ENCODE measurements at places on chromosomes 12 and 14. TPM values are rescaled to one million over a fixed set of nuclear protein-coding genes. Genes with fewer than 3 reads are reported as not detected.

The SCN8A gene
- total RNA-seq, result 4.3 TPM

The RNASE1 gene
- total RNA-seq, result not detected

The PLBD1 gene
- not detected for total RNA-seq

The KRT6C gene
- not detected for total RNA-seq

The PLEKHG7 gene
- not detected for total RNA-seq

The DHRS4L2 gene
- 4.9 TPM for total RNA-seq

The ZNF10 gene
- total RNA-seq, result 0.25 TPM

The MMP19 gene
- 9.8 TPM for total RNA-seq

DNA sequence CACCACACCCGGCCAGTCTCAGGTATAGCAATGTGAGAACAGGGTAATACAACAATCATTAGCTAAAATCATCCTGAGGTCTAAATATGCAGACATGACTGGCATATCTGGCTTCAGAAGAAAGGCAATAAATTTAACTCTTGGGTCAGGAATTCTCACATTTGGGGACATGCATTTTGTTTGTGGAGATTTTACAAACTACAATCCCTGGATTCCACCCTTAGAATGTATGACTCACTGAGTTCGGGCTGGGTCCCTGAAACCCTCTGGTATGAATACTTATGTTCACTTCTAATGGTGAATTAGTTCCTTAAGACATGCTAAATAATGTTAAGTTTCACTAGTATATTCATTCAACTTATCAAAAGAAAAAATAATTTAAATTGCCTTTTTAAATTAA lies 98.9 kb upstream of the HMGA2 start:
- no peak overlapping the region for H3K4me3 ChIP-seq
- H3K27me3 ChIP-seq, result no peaks in the 10 kb centered on the region
- peak; percentile 95 for DNase-seq
- peaks cover 38% of the 10 kb centered on the region for H3K36me3 ChIP-seq
- peak overlapping the region; percentile 8 for H3K27ac ChIP-seq

- no peak overlapping the region for H3K27ac ChIP-seq
- H3K4me1 ChIP-seq, result peaks cover 20% of the 10 kb centered on the region
- DNase-seq, result no peak
- H3K36me3 ChIP-seq, result no peaks in the 10 kb centered on the region
- no peak overlapping the region for H3K4me3 ChIP-seq
- H3K27me3 ChIP-seq, result no peaks in the 10 kb centered on the region
These were observed 108.4 kb downstream of the ESRRB start for GRCh38 chr14:76484355-76484754.

- no peaks in the 10 kb centered on the region for H3K27me3 ChIP-seq
- H3K27ac ChIP-seq, result no peak overlapping the region
- H3K4me3 ChIP-seq, result no peak overlapping the region
These were observed 334.8 kb upstream of the FAR2 start for GRCh38 chr12:28814246-28814645.

- no peaks in the 10 kb centered on the region for H3K36me3 ChIP-seq
- H3K4me1 ChIP-seq, result peaks cover 36% of the 10 kb centered on the region
- H3K4me3 ChIP-seq, result peak overlapping the region; percentile 11
- no peaks in the 10 kb centered on the region for H3K27me3 ChIP-seq
- DNase-seq, result peak; percentile 56
These were observed 128.5 kb downstream of the WIF1 start for GRCh38 chr12:64992641-64993040.

- no peak overlapping the region for H3K4me3 ChIP-seq
- no peak overlapping the region for H3K27ac ChIP-seq
- peaks cover 4% of the 10 kb centered on the region for H3K4me1 ChIP-seq
- H3K36me3 ChIP-seq, result no peaks in the 10 kb centered on the region
- H3K27me3 ChIP-seq, result peaks cover 3% of the 10 kb centered on the region
These were observed 26.2 kb downstream of the PLXNC1 start for GRCh38 chr12:94174576-94174975.

- no peak overlapping the region for H3K27ac ChIP-seq
- DNase-seq, result no peak
- H3K36me3 ChIP-seq, result no peaks in the 10 kb centered on the region
- no peaks in the 10 kb centered on the region for H3K27me3 ChIP-seq
- no peak overlapping the region for H3K4me3 ChIP-seq
These were observed 76.3 kb downstream of the GRIP1 start for GRCh38 chr12:66602483-66603143.

DNA sequence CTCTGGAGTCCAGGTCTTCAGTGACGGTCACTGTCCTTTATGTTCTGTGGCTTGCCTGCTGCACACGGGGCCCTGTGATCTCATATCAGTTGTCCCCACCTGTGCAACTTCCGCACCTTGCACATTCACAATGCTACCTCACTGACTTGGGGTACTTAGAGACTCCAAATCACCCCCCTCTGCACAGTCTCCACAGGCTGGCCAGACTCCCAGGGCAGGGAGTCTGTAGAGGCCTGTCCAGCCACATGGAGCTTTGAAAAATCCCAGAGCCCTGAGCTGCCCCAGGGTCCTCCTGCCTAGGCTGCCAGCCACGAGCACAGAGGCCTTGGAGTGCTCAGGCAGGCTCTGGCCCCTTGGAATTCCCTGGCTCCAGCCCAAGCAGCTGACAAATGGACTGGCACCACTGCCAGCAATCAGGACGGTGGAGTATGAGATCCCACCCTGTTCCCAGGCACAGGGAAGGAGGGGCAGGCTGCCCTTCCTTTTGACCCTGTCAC lies 26.4 kb downstream of the CMKLR1 start:
- no peak overlapping the region for H3K4me3 ChIP-seq
- H3K36me3 ChIP-seq, result no peaks in the 10 kb centered on the region
- no peak for DNase-seq
- no peaks in the 10 kb centered on the region for H3K27me3 ChIP-seq
- no peak overlapping the region for H3K27ac ChIP-seq
- H3K4me1 ChIP-seq, result no peaks in the 10 kb centered on the region

DNA sequence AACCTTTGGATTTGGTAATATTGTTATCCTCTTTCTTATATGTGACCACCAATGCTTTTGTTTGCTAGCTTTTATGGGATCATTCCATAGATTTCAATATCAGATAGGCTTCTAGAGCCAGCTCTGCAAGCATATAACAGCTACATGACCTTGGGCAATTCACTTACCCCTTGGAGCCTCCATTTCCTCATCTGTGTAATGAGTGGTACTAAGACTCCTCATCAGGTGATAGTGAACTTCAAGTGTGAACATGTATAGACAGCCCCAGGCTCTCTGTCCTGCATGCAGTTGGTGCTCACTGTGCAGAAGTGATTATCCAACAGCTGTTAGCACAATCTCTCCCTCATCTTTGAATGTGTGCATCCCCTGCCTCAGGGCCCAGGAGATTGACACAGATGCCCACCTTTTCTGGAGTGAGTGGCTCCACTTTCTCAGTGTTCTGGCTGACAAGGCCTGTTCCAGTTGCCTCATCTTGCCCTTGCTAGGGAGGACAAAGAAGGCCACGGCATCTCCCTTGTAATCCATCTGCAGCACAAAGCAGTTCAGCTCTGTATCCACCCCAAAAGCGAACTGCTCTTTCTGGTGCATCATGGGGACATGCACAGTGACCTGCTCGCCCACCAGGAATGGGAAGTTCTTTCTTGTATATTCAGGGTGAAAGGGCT lies 9.2 kb downstream of the SERPINA9 start:
- H3K36me3 ChIP-seq, result no peaks in the 10 kb centered on the region
- no peak overlapping the region for H3K27ac ChIP-seq
- no peak for DNase-seq
- H3K27me3 ChIP-seq, result no peaks in the 10 kb centered on the region

DNA sequence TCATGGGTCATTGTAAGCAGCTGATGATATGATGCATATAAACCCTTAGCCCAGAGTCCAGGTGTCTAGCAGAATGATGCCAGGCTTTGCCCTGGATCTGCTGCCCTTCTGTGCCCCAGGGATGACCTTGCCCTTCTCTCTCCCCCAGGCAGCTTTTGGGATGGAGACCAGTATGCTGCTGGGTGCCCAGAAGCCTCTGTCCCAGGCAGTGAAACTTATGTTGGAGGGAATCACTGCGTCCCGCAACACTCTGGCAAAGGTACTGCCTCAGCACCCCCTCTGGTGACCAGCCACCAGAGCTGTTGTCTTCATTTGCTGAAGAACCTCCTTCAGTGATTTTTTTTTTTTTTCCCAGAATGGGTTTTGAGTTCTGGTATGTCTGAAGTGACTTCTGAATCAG lies 23.3 kb downstream of the CYP46A1 start:
- H3K27ac ChIP-seq, result no peak overlapping the region
- no peak for DNase-seq
- no peaks in the 10 kb centered on the region for H3K4me1 ChIP-seq
- H3K36me3 ChIP-seq, result no peaks in the 10 kb centered on the region

DNA sequence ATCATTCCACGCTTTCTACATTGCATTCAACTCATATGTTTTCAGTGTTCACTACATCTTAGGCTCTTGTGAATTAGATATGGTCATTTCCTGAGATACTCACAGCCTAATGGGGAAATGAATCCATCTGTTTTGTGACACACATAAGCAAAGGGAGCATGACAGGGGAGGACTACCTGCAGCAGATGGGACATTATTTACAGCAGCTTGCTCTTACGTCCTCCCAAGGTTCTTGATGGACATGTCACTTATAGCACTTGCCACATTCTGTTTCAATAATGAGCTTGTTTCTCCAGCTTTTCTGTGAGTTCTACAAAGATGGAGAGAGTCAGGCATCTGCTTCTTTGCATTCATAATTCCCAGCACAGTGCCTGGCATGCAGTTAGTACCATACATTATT lies 1509.6 kb upstream of the TMEM132C start:
- no peak for DNase-seq
- no peaks in the 10 kb centered on the region for H3K27me3 ChIP-seq
- H3K27ac ChIP-seq, result no peak overlapping the region
- H3K36me3 ChIP-seq, result no peaks in the 10 kb centered on the region
- H3K4me1 ChIP-seq, result no peaks in the 10 kb centered on the region

GRCh38 chr12:88227263-88227662 lies 85.2 kb downstream of the TMTC3 start:
- no peaks in the 10 kb centered on the region for H3K27me3 ChIP-seq
- no peak overlapping the region for H3K27ac ChIP-seq
- DNase-seq, result no peak
- H3K4me3 ChIP-seq, result no peak overlapping the region
- H3K4me1 ChIP-seq, result no peaks in the 10 kb centered on the region
- no peaks in the 10 kb centered on the region for H3K36me3 ChIP-seq

- no peak overlapping the region for H3K4me3 ChIP-seq
- H3K36me3 ChIP-seq, result no peaks in the 10 kb centered on the region
- H3K4me1 ChIP-seq, result peaks cover 52% of the 10 kb centered on the region
- DNase-seq, result no peak
These were observed 126.1 kb downstream of the SLC38A6 start for GRCh38 chr14:61106959-61107641.

DNA sequence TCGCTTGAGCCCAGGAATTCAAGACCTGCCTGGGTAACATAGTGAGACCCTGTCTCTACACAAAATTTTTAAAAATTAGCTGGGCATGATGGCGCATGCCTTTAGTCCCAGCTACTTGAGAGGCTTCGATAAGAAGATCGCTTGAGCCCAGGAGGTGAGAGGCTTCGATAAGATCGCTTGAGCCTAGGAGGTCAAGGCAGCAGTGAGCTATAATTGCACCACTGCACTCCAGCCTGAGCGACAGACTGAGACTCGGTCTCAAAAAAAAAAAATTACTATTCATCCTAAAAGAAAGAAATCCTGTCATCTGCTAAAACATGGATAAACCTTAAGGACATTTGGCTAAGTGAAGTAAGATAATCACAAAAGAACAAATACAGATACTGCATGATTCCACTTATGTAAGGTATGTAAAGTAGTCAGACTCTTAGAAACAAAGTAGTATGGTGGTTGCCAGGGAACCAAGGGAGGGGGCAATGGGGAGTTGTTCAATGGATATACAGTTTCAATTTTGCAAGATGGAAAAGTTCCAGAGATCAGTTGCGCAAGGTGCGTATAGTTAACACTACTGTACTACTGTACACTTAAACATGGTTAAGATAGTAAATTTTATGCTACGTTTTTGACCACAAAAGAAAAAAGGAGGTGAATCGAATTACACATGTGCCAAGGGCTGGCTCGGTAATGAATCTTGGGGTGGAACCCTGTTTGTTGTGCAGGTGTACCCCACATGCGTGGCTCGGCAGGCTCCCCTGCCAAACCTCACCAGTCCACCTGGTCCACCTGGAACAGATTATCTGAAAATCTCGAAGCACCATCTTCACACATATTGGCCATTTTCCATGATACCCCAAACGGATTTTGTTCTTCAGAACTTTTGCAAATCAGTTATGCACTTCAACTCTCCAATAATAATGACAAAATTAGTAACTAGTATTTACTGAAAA lies 18.3 kb upstream of the ATP2A2 start:
- H3K4me3 ChIP-seq, result no peak overlapping the region
- DNase-seq, result no peak
- H3K36me3 ChIP-seq, result no peaks in the 10 kb centered on the region
- no peak overlapping the region for H3K27ac ChIP-seq

DNA sequence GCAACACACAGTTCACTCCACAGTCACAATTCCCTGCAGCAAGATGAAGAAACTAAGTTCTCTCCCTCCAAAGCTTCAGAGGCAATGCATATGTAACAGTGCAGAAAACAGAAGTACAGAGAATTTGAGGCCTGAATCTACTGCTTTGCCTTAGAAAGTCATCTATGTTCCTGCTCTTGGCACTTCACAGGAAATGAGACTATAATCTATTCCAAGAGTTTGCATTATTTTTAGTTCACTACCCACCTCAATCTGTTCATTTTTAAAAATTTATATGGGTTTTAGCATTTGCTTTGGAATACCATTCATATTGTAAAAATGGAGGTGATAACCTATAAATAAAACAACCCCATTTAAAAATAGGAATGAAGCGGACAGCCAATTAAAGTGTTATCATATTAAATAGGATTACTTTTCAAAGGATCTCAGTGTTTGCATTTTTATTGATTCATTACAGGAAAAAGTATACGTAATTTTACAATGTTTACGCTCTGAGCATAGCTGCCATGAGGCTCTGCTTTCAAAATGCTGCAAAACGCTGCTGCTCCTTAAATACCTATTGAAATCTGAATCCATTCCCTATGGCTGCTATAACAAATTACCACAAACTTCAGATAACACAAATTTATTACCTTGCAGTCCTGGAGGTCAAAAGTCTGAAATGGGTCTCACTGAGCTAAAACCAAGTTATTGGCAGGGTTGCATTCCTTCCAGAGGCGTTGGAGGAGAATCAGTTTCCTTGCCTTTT lies 60.0 kb downstream of the ARMH4 start:
- H3K4me1 ChIP-seq, result no peaks in the 10 kb centered on the region
- H3K27me3 ChIP-seq, result peaks cover 22% of the 10 kb centered on the region
- no peak overlapping the region for H3K4me3 ChIP-seq
- H3K36me3 ChIP-seq, result no peaks in the 10 kb centered on the region
- DNase-seq, result no peak

DNA sequence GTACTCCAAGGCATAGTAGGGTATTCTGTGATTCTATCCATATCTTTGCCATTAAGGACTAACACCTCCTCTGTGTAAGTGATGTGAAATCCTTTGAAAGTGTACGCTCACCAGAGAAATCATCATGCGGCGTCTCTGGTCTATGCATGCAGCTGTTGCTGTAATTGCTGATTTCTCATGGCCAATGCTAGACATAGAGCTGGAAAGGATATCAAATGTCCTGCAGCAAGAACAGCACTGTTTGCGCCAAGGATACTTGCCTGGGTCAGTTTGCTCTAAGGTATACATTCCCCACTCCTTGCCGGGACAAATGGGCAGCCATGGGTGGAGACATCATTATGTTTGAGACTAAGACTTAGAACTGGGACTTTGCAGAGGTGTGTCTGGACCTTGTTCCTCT lies 896.4 kb downstream of the BCL11B start:
- H3K36me3 ChIP-seq, result no peaks in the 10 kb centered on the region
- no peaks in the 10 kb centered on the region for H3K4me1 ChIP-seq
- H3K4me3 ChIP-seq, result no peak overlapping the region
- no peak for DNase-seq
- H3K27ac ChIP-seq, result no peak overlapping the region

Data from SJSA1 (cell line).